ENCODE measurements at places on chromosomes 16 and 17.

GRCh38 chr16:27239906-27240655, 28.5 kb downstream of the NSMCE1 start:
- DNase-seq = no peak

DNA sequence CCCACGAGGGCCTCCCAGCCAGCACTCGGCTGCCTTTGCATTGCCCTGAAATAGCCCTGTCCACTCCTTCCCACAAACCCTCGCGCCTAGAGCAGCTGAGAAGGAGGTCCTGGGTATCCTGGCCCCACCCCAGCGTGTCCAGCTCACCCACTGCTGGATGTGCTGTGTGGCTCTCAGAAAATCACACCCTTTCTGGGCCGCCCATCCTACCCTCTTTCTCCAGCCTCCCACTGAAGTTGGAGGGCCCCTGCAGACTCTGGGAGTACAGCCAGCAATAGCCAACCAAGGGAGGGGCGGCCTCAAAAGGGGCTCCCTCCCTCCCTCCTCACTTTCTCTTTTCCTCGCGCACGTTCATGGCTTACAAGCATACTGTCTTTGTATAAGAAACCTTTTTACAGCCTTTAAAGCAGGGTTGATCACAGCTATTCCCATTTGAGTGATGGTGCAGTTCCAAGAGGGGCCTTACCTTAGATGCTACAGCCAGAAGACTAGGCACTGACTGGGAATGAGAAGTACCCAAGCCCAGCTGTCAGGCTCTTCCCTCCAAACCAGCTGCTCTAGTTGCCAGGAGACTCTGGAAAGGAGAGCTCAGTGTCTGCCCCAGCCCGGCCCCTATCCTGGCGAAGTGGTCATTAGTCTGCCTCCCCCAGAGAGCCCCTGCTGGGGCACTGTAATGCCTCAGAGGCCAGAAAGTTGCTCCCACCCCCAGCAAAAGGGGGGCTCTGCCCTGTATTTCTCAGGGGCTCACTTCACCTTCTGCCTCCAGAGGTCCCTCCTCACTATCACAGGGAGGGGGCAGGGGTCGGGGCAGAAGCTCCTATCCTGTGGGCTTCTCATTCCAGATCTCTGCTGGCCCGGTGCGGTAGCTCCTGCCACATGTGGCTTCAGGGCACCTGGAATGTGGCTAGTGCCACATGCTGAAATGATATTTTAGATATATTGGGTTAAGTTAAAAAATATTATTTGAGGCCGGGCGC, 38.1 kb downstream of the DCAKD start:
- DNase-seq = no peak

DNA sequence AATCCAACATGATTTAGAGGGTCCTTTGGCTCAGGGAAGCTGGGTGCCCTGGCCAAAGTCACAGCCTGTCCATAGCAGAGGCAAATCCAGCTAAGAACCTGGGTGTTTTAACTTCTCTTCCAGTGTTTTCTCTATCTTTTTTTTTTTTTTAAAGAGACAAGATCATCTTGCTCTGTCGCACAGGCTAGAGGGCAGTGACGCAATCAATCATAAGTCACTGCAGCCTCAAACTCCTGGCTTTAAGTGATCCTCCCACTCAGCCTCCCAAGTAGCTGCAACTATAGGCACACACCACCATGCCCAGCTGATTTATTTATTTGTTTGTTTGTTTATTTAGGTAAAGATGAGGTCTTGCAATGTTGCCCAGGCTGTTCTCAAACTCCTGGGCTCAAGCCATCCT, 14.8 kb upstream of the GRIN2A start:
- DNase-seq = no peak

GRCh38 chr17:73987395-73987794, 216.1 kb upstream of the RPL38 start:
- DNase-seq = no peak

DNA sequence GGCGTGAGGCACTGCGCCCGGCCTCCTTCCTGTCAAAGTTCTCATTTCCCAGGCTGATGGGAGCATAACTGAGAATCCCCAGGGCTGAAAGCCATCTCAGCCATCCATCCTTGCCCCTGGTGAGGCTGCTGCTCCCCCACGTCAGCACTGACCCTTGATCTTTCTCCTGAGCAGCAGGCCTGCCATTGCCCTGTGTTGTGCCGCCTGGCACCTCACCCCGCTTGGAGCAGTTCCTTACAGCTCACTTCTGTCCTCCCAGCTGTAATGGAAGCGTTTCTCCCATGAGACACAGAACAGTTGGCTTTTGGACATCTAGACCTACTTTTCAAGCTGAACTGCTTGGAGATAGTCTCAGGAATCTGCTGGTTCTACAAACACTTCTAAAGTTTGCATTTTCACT, 51.5 kb downstream of the OR1D5 start:
- DNase-seq = no peak

- no peak for DNase-seq
Measured at GRCh38 chr17:70912716-70913485, 743.6 kb downstream of the KCNJ2 start.

DNA sequence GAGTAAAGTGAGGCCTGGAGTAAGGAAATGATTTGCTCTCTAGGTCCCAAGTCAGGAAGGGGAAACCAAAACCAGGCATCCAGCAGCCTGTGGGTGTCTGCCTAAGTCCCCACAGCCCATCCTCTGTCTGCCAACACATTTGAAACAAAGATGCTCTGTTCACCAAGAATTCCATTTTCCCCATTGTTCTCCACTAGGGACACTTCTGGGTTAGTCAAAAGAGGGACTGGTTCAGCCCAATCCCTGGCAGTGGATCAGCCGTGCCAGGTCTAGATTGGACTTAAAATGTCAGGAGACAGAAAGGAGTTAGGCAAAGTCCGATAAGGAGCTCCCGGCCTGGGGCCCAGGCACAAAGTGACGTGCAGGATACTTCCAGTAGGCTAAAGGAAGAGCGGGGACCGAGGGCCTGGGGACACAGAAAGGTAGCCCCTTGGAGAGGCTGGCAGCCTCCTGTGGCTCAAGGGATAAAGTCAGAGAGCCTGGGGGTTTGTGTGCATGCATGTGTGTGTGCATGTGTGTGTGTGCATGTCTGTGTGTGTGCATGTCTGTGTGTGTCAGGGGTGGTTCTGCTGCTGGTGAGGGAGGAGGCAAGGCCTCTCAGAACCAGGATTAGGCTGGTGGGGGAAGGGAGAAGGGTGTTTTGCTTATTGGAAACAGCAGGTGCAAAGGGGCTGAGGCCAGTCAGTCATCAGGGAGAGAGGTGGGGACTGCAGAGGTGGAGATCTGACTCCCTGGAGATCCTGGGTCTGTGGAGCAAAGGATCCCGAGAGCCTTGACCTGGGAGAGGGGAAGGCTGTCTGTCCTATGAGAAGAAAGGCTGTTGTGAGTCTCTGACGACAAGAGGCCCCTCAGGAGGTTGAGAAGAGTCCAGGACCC, 41.7 kb upstream of the IL34 start:
- no peak for DNase-seq

All from stimulated activated CD8-positive, alpha-beta memory T cell treated with anti-CD3 and anti-CD28 coated beads, Interleukin-7, amount 100 ng/mL, for 48 hours (primary cell).